Stimulated activated CD4-positive, alpha-beta T cell treated with anti-CD3 and anti-CD28 coated beads, Interleukin-1b, Interleukin-23, amount 100 ng/mL, for 1 hour (primary cell): ENCODE measurements at places on chromosomes 2 and 18.

GRCh38 chr2:69518841-69519240 is 81.6 kb upstream of the NFU1 start:
- no peak for DNase-seq

GRCh38 chr2:172510548-172510947 is 45.3 kb upstream of the PDK1 start:
- DNase-seq = no peak

- DNase-seq = no peak
Measured at GRCh38 chr18:70299393-70299792, 10.5 kb downstream of the SOCS6 start.

DNA sequence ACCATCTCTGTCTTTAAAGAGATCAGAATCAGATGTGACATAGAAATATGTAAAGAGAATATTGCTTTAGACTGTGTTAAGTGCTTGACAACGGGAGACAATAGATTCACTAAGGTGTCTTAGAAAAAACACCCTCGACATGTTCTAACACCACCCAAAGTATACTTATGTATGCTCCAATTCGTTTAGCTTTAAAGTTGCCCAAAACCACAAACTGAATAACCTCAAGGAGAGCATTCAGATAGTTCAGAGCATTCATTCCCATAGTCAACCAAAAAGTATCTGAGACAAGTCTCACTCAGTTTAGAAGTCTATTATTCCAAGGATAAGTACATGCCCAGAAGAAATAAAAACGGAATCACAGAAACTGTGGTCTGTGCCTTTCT is 96.4 kb downstream of the KYNU start:
- DNase-seq = no peak

GRCh38 chr2:191950132-191950874 is 103.4 kb upstream of the CAVIN2 start:
- no peak for DNase-seq

DNA sequence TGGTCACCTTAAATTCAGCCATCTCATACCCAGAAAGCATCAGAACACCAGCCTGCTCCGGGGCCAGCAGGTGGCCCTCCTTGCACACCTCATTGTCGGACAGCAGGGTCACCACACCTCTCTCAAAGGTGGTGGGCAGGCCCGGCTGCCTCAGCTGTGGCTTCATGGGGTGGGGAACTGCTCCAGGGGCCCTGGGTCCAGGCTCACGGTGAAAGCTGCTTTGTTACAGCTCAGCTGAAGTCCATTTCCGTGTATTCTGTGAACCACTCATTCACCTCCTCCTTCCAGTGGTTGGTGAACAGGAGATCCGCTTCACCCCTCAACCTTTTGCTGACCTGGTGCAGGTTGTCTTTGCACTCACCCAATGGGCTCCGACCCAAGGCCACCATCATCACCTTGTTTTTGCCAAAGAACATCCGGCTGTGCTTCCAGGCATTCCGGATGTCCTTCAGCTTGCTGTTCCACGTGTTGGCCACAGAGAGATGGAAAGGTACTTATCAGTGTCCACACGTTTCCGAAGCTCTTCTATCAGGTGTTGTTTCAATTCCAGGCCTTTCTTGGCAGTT is 78.6 kb upstream of the LDLRAD4 start:
- DNase-seq = no peak

DNA sequence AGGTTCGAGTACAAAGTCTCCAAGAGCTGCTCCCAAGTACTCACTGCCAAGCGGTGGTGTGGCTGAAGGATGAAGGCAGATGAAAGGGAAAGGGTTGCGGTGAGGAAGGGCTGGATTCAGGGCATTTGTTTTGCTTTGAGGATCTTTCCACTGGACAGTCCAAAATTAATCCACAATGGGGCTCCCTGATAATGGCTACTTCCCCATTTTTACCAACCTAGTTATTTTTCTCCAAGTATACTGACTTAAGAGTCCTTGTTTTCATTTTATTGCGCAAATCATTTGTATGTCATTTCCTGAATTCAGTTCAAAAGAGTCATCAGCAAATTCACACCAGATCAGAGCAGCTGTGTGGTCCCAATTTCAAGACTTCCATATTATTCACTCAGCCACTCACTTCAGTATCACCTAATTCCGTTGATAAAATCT is 464 bp upstream of the SESTD1 start:
- DNase-seq = no peak

DNA sequence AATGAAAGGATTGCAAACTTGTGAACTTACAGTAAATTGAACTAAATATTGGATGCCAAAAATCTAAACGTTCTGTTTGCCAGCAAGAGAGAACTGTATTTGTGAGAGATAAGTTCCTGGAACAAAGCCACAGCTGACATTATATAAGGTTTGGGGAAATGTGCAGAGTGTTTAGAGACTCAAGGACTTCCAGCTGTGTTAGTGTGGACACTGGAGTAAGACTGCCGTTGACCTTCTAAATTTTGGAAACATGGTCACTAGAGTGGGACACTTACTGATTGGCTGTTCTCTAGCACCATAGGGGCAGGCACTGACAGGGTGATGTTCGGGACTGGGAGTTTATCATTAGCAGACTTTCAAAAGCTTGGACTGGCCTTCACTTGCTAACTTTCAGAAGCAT is 40.5 kb downstream of the SCN9A start:
- DNase-seq = no peak

- DNase-seq = no peak
Measured at GRCh38 chr2:219631406-219631891, 4.0 kb downstream of the SLC4A3 start.

DNA sequence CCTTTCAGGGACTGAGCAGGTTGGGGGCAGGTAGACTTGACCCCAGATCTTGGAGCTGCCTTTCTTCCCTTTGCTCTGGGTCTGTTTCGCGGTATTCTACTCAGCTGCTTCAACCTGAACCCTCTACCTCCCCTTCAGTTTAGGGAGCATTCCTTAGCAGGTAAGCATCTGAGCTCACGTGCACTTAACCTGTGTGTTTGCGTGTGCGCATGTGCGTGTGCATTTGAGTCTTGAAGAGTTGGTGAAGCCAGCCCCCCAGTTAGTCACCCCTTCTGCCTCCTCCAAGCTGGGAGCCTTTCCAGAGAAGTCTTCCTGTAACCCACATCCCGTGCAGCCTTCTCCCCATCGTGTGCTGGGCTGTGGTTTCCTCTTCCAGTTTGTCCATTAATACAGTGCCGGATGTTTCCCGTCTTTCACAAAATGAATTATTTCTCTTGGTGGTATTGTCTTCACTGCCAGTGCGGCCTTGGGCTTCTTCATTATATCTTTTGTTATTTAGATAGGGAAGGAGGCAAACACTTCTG is 33.2 kb downstream of the B3GNT2 start:
- no peak for DNase-seq

DNA sequence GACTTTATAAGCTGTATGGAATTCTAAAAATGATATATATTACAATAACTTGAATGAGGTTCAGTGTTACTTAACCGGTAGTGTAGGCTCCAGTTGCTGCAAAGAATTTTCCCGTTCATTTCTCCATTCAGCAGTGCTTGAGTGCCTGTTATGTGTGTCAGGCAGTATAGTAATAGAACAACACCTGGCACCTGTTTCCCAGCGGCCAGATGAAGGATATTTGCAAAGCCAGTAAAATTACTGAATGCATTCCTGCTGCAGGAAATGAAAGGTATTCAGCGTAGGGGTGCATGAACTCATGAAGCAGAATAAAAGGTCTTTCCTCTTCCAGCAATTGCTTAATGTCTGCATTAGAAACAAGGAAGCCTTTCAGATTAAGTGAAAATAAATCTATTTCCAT is 18.8 kb downstream of the YPEL5 start:
- DNase-seq = no peak

DNA sequence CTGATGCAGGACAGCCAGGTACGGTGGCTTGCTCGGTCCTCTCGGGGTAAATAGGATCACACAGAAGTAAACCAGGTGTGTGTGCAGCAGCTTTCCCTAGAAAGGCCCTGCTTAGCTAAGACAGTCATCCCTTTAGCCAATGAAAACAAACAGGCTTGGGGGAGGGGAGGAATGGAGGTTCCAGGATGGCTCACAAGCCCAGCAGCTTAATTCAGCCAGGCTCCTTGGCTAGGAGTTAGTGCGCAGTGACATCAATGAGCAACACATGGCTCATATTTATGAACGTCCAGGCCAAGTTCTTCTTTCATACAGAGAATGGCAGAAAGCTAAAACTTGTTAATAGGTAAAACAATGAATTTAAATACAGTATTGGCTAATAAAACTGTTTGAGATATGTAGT is 10.2 kb downstream of the IAH1 start:
- DNase-seq = no peak

- no peak for DNase-seq
Measured at GRCh38 chr2:69384618-69385081, 2.4 kb downstream of the GFPT1 start.

DNA sequence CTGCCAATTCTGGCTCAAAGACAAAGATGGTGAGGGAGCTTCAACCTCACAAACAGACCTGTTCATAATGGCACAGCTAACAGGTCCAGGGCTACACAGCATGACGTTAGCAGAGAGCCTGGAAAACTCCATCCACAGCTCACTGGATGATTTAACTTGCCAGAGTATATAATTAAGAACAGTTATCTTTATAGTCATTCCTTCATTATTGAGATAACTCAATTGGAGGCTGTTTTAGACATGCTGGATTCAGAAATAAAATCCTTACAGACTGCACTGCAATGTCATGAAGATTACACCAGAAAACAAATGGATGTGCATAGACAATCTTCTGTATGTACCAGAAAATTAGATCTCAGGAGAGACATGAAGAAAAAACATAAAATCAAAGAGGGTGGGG is 55.1 kb upstream of the LYPD1 start:
- no peak for DNase-seq

GRCh38 chr18:9919564-9920232 is 5.9 kb downstream of the VAPA start:
- no peak for DNase-seq

GRCh38 chr2:124426122-124426521 is 401.0 kb downstream of the CNTNAP5 start:
- DNase-seq = no peak

DNA sequence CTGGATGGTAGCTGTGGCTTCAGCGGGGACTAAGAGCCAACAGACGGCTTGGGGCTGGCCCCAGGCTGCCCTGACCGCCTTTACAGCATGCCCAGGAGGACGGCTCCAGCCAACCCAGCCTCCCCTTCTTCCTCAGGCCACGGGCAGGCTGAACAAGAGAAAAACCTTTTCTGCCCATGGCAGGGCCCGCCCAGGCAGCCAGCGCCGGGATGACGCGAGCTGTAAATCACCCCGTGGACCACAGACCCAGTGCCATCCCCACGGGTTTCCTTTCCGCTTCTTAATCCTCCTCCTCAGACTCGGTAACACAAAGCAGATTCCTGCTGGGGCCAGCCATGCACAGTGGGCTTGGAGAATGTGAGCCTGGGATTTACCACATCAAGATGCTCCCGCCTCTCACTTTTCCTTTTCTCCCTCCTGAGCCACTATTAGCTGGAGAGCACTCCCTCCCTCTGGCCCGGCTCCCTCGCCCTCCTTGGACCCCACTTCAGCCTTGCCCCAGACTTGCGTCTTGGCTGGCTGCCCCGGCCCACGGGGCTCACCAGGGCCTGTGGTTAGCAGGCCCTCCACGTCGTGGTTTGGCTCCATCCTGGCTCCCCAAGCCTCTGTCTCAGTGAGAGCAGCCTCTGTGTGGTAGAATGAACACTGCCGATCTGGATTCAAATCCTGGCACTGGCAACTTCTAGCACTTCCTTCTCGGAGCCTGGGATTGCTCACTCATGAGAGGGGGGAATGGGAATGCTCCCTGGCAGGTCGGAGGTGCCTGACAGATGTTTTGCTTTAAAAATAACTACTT is 31.4 kb downstream of the ATOH8 start:
- DNase-seq = no peak

DNA sequence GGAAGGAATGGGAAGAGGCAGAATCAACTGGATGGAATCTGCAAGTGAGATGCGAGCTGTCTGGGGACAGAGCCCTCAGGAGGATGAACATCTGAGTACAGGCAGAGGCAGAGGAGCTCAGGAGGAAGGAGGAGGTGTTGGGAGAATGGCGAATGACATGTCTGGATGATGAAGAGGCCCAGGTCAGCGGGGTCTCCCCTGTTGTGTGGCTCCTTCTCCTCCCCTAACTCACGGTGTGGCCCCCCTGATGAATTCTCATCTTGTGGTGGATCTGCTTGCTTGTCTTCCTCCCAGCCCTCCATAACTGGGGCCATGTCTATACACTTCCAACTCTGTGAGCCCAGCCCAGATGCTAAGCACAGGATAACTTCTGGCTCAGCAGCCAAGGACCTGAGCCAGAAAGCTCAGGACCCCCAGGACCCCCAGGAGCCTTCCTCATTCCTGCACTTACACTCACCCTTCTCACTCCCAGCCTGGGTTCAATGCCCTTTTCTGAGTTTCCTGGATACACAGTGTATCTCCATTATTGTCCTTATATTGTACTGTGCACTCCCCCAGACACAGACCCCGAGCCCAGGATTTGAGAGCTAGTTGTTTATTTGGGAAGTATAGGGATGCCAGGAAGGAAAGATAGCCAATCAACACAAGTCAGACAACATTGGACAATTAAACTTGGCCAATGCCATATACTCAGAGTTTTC is 678.6 kb upstream of the HS6ST1 start:
- DNase-seq = no peak

DNA sequence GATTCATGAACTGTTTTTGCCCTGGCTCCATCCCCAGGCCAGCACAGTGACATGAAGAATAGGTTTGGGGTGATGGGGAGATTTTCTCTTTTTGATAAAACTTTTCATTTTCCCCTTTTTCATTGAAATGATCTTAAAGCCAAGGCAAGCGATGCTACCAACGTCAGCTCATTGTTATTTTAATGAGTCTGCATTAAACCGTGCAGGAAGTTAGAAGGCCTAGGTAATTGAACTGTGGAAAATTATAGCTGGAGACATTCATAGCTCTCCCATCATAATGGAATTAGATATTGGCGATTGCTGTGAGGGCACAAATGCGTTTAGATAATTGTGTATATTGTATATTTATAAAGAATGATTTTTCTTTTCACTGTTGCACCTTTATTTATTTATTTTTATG is 33.2 kb downstream of the SMARCAL1 start:
- DNase-seq = no peak

GRCh38 chr2:53018825-53019425 is 748.7 kb upstream of the CHAC2 start:
- DNase-seq = no peak

GRCh38 chr2:98091738-98092137 is 4.8 kb downstream of the VWA3B start:
- DNase-seq = no peak

DNA sequence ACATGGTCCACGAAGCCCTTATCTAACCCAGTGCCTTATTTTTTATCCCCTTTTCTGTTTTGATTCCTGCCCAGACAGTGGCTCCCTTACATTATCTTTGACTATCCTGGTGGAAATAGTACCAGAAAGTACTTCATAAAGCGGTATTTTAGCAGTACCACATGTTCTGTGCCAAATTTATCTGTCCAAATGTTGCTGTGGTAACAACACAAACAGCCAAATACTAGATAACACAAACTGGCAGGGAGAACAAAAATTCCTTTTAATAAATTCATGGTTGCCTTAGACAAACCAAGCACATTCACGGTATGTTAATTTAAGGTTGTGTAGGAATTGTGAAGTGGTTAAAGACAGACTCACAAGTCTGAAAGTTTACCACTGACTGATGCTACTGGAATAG is 187.9 kb upstream of the LHCGR start:
- no peak for DNase-seq
